Cardiac septum (tissue), 1 donor: ENCODE measurements at places on chromosomes 3 and 15. TPM values are rescaled to one million over a fixed set of nuclear protein-coding genes. Genes with fewer than 3 reads are reported as not detected.

Gene B2M
- total RNA-seq = 904 TPM

Gene LINGO1
- 3.0 TPM for total RNA-seq

Gene SAMMSON
- total RNA-seq = 0.27 TPM

Gene KNL1
- 0.43 TPM for total RNA-seq

Gene TF
- 5.8 TPM for total RNA-seq

Gene AHSG
- not detected for total RNA-seq

Gene PTPRG
- 34.3 TPM for total RNA-seq

Gene TSEN2
- total RNA-seq = 11.1 TPM

Gene NEK10
- 3.3 TPM for total RNA-seq
